NCI-H2081 treated with DMSO at 0.1 percent for 48 hours (cell line): ENCODE measurements at places on chromosomes 7 and 10.

- DNase-seq: no peak
These were observed 558.9 kb downstream of the SH2D4B start for GRCh38 chr10:81096558-81096957.

GRCh38 chr7:21071561-21072501 lies 285.1 kb upstream of the SP8 start:
- DNase-seq: no peak

- DNase-seq: no peak
These were observed 41.5 kb upstream of the DNAJB6 start for GRCh38 chr7:157295338-157295737.

DNA sequence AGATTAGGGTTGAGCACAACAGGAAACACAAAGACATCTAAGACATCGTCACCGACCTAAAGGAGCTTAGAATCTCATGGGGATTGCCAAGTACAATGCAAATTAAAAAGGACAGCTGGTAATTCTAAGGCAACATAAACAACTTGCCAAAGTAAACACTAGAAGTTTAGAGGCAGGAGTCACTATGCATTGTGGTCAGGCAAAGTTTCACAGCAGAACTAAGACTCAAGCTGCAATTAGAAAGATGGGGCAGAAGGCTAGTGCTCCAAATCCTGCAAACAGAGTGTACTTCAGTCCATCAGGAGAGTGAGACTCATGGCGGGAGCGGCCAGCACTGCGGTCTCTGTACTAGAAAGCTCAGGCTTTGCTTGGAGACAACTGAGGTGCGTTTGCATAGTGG lies 52.7 kb downstream of the HIPK2 start:
- DNase-seq: no peak

GRCh38 chr7:86282014-86282682 lies 361.6 kb upstream of the GRM3 start:
- DNase-seq: no peak

DNA sequence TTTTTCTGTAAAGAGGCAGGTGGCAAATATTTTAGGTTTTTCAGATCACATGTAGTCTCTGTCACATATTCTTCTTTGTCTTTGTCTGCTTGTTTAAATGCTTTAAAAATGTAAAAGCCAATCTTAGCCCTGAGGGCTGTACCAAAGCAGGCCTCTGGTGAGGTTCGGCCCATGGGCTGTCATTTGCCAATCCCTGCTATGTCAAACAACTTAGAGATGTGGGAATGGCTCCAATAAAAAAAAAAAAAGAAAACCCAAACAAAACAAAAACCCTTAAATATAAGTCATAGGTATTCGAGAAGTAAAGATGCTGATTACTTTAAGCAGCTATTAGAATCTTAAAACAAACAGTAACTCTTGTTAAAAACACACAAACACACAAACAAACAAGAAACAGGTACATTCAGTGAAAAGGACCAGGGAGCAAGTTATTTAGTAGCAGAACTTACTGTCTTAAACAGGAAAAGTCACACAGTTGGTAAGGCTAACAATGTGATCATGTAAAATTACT lies 61.4 kb upstream of the NAMPT start:
- DNase-seq: no peak

GRCh38 chr10:109774121-109774440 lies 149.2 kb downstream of the XPNPEP1 start:
- DNase-seq: no peak

DNA sequence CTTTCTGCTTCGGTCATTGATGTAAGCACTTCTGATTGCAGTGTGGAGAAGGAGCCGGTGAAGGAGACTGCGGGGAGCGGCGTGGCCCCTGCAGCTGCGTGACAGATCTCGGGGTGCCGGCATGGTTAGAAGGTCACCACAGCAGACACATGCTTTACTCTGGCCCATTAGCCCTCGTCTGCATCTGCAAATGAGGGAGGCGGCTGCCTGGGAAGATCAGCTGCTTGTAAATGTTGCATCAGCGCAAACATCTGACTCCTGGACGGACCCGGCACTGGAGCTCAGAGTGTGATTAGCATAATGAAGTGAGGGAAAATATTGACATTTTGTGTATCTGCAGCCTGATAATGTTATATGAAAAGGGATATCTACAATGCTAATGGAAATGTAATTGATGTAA lies 30.5 kb upstream of the MNX1 start:
- DNase-seq: no peak

DNA sequence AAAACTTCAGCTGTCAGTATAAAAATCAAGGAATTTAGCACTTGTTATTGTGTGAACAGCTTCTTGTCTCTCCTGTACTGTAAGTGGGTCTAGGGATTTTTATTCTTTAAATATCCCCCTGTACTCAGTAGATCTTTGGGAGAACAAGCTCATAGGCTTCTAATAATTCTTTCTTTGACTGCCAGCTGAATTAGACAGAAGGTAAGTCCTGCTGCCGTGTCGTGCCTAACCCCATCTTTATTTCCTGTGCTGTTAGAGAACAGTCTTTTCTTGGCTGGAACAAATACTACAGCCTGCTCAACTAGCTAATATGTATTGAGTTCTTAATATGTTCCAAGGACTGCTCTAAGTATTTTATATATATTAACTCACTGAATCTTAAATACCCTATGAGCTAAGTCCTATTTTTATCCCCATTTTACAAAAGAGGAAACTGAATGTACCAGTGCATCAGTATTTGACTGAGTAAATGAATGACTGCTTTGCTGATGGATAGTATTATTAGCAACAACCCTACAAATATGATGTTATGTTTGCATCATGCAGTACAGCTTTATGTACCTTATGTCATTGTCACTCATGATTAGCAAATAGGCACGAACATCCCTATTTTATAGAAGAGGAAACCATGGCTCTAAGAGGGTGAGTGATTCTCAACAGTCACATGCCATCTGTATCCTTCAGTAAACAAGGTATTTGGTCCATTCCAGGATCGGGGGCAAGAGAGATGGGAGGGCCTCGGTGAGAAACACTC lies 5.5 kb upstream of the DUSP5 start:
- no peak for DNase-seq

- no peak for DNase-seq
These were observed 138.8 kb upstream of the SHH start for GRCh38 chr7:155950898-155951553.

DNA sequence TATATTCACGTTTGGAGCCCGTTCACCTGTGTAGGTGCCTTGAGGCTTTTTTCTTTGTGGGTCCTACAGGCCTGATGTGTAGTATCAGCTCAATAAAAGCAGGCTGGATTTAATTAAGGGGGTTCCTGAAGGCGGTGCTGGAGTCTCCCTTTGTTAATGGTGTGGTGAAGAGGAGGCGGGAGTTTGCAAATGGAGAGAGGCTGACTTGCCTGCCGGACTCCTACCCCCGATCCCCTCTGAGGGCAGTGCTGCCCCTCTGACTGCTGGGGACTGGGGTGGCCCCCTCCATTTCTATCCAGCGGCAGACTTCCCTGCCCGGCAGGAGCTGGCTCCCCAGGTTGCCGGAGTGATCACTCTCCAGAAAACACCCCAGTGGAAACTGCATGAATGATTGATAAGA lies 45.1 kb downstream of the ZMIZ1 start:
- DNase-seq: no peak

DNA sequence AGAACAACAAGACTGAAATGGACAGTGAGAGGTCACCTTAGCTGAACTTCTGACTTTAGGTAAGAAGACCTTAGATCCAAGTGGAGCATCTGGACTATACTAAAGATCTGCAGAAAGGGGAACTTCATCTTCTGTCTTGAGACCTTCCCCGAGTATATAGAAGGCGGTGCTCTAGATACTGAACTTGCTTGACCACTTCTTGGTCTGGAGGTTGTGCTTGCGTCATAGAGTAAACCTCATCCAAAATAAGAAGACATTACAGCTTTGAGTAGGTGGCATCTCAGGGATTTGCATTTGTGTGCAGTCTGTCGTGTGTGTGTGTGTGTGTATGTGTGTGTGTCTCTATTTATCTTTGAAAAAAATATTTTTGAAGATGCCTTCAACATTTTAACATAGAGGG lies 157.5 kb downstream of the CHN2 start:
- DNase-seq: no peak

DNA sequence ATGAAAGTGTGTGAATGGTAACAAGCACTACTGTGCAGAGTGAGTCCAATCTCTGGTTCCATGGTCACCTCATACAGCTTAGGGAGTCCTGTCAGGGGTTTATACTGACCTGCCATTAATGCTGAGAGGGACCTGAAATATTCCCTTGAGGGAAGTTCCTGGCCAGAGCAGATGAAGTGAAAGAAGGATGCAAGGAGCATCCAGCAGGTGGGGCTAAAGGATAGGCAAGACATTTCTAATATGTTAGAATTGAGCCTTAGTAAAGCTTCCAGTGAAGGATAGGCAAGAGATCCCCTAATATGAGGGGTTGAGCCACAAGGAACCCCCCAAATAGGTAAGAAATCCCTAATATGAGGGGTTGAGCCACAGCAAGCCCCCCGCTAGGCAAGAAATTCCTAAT lies 25.5 kb upstream of the FAM221A start:
- DNase-seq: no peak

DNA sequence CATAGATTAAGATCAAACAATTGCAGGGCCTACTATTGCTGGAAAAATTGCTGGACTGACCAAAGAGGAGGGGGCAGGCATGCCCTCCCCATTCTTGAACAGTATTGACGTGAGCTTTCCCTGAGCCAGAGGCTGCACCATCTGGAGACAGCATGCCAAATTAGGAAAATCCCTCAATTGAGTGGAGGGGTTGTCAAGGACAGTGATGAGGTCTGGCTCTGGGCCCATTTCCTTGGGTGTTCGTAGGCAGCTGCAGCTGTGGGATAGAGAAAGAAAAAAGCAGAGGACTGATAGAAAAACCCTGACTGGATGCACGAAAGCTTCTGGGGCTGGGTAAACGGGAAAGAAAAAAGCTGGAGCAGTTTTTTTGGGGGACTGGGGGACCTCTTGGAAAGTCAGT lies 22.8 kb upstream of the ORC5 start:
- no peak for DNase-seq

GRCh38 chr7:51186531-51186930 lies 130.1 kb downstream of the COBL start:
- DNase-seq: no peak

GRCh38 chr7:37719077-37719476 lies 35.5 kb downstream of the GPR141 start:
- DNase-seq: no peak

DNA sequence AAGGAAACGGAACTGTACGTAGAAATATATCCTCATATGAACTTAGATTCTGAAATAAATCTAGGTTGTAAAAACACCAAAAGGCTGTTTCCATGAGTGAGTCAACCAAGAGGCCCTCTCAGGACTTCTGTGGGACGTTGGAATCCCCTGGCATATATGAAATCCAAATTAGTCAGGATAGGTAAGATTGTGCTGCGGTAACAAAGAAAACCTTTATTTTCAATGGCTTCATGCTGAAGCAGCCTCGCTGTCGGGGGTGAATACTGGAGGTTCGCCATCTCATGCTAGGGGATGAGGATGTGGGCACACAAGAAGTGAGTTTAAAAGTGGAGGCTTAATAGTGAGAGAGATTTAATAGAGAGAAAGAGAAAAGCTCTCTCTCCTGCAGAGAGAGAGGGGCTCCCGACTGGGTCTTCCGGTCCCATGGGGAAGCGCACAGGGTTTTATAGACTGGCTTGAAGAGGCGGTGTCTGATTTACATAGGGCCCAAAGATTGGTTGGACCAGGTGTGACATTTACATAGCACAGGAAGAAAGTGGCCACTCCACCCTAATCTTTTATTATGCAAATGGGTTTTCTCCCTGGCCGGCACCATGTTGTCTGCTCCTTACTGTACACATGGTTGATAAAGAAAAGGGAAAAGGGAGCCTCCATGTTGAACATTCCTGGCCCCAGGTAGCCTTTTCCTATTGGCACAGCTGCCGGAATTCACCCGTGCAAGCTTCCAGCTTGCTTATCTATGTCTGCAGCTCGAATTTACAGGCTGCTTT lies 52.3 kb upstream of the SEPHS1 start:
- no peak for DNase-seq

GRCh38 chr7:136601772-136602171 lies 266.7 kb upstream of the CHRM2 start:
- DNase-seq: no peak

DNA sequence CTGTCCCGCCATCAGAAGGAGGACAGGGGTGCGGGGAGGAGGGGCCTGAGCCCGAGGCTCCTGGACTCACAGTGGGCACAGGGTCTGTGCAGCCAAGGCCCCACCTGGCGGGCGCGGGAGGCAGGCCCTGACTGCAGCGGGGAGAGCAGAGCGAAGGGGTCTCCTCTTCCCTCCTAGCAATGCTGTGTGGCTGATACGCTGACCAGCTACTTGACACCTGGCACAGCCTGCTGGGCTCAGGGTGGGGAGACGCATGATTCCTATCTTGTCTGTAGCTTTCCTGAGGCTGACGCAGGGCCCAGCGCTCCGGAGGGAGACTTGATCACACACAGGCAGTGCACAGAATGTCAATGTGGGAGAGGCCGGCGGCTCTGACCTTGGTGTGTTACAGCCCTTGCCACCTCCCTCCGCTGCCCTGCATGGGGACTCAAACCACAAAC lies 174.9 kb downstream of the ELFN1 start:
- no peak for DNase-seq

- DNase-seq: no peak
These were observed 107.5 kb downstream of the DOCK1 start for GRCh38 chr10:127012769-127013152.

DNA sequence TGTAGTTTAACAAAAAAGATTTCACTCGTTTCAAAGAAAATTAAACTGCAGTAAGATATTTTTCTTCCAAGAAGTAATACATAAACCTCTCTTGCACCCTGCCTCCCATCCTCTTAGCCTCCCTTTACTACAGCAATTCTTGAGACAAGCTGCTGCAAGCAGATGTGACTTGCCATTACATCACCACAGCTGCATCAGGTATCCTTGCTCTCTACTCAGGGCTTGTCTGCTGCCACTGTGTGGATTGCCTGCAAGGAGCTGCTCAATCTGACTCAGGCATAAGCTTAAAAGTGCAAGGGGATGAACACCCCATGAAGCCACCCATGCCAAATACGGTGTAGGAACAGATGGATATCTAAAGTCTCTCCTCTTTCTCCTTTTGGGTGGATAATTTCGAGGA lies 609.9 kb downstream of the DNAJB9 start:
- no peak for DNase-seq

GRCh38 chr7:151218170-151218569 lies 7.9 kb upstream of the H2BK1 start:
- no peak for DNase-seq

DNA sequence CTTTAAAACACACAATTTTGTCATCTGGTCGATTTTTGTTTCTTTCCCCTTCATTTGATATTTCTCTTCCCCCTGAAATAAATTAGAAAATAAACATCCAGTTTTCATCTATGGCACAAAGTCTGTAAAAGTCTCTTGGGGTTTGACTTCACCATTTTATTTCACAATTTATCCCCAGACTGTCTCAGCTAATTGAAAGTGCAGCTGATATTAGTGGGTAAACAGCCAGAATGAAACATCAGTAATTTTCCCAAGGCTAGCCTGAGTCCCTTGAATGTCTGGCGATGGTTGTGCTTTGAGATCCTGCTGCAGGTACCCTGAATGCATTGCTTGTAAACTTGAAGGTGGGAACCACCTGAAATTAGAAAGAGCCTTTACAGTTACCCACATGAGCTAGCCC lies 60.6 kb upstream of the NEBL start:
- DNase-seq: no peak

- no peak for DNase-seq
These were observed 18.7 kb downstream of the COL17A1 start for GRCh38 chr10:104066945-104067344.
